ENCODE measurements at places on chromosomes 11 and 22. TPM values are rescaled to one million over a fixed set of nuclear protein-coding genes. Genes with fewer than 3 reads are reported as not detected.

The POU2AF2 gene
- not detected for total RNA-seq

The MUC15 gene
- total RNA-seq = not detected

The SHISAL1 gene
- not detected for total RNA-seq

The MYOD1 gene
- total RNA-seq = not detected

DNA sequence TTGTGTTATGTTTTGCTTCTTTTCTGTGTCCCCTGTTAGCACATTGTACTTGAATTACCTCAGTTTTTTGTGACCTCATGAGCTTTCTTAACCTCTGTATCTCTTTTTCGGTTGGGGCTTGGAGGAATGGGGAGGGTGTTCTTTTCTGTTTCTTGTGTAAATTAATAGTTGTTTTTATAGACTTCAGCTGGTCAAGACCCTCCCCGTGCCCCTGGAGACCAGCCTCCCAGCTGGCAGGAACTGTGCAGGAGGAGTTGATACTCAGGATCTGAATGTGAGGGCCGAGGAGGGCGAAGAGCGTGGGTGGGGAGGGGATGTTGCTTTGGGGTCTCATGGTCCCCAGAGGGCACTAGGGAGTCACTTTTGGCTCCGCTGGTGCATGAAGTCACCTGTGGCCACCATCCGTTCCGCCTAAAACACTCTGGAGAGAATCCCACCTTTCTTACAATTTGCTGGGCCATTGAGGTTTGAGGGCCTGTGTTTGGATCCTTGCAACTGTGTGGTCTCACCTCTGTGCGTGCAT, 44.3 kb upstream of the NNMT start:
- no peak overlapping the region for H3K27ac ChIP-seq
- DNase-seq = no peak
- H3K4me3 ChIP-seq = no peak overlapping the region
- H3K36me3 ChIP-seq = no peaks in the 10 kb centered on the region
- H3K4me1 ChIP-seq = no peaks in the 10 kb centered on the region

DNA sequence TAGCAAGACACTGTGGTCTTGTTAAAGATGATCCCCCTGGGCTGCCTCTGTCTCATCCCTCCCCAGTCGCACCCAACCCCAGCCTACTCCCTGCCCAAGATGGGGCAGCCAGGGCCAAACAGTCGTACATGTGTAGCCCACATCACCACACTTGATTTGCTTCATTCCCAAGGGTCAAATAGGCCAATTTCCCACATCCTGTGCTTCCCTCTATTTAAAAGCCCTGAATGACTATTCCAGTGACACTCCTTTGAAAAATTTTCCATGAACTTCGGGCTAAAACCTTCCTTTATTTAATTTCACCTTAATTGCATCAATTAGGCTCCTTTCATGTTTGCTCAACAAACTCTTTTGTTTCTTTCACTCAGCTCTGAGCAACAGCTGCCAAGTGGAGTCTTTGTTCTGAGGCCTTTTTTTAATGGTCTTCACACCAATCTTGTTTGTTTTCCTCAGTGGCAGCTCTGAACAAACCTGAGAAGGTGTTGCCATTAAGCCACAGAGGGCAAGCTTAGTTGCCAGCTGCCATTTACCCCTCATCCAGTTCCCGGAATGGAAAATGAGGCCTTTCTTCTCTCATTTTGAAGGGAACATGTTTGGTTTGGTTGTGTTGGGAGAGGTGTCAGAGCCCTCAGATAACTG, 126.9 kb downstream of the APIP start:
- H3K27me3 ChIP-seq = peaks cover 25% of the 10 kb centered on the region
- H3K4me3 ChIP-seq = no peak overlapping the region
- H3K27ac ChIP-seq = no peak overlapping the region
- DNase-seq = no peak
- no peaks in the 10 kb centered on the region for H3K36me3 ChIP-seq

DNA sequence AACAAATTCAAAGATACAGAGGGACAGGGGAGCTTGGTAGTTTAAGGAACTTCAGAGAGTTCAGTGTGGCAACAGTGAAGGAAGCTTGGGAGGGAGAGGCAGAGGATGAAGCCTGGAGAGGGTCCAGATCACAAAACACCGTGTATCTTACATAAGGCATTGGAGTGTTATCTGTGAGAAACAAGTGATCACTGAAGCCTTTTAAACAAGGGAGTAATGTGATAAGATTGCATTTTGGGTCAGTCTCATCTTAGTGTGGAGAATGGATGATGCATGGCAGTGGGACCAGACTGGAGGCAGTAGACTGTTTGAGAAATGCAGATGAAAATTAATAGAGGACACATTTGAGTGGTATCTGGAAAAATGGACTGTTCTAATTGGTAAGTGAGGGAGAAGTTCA, 79.4 kb downstream of the EXT2 start:
- no peaks in the 10 kb centered on the region for H3K4me1 ChIP-seq
- no peak overlapping the region for H3K4me3 ChIP-seq
- no peaks in the 10 kb centered on the region for H3K27me3 ChIP-seq
- H3K27ac ChIP-seq = no peak overlapping the region

DNA sequence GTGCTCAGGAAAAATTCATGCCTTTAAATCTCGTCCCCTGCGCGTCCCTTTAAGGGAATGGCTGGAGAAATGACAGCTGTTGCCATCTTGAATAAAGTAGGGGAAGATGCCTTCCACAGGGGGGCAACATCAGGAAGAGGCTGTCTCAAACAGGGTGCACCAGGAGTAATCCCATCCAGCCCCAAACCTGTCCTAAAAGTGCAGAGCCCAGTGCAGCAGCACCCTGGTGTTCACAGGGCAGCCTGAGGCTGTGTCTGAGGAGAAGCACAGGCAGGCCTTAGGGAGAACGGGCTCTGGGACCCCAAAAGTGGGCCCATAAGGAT, 10.8 kb upstream of the C11orf96 start:
- no peak for DNase-seq
- H3K27me3 ChIP-seq = no peaks in the 10 kb centered on the region
- peaks cover 6% of the 10 kb centered on the region for H3K4me1 ChIP-seq
- H3K4me3 ChIP-seq = no peak overlapping the region
- no peak overlapping the region for H3K27ac ChIP-seq
- H3K36me3 ChIP-seq = no peaks in the 10 kb centered on the region

- H3K27ac ChIP-seq = no peak overlapping the region
- DNase-seq = no peak
- no peaks in the 10 kb centered on the region for H3K27me3 ChIP-seq
- H3K36me3 ChIP-seq = peaks cover 8% of the 10 kb centered on the region
- H3K4me1 ChIP-seq = peaks cover 4% of the 10 kb centered on the region
- H3K4me3 ChIP-seq = no peak overlapping the region
These were observed 77.4 kb downstream of the NARS2 start for GRCh38 chr11:78497293-78497692.

- peak; percentile 38 for DNase-seq
- H3K4me1 ChIP-seq = peaks cover 4% of the 10 kb centered on the region
- H3K36me3 ChIP-seq = no peaks in the 10 kb centered on the region
- no peak overlapping the region for H3K27ac ChIP-seq
- H3K4me3 ChIP-seq = peak overlapping the region; percentile 58
These were observed 30.4 kb upstream of the TRIM29 start for GRCh38 chr11:120168108-120168959.

DNA sequence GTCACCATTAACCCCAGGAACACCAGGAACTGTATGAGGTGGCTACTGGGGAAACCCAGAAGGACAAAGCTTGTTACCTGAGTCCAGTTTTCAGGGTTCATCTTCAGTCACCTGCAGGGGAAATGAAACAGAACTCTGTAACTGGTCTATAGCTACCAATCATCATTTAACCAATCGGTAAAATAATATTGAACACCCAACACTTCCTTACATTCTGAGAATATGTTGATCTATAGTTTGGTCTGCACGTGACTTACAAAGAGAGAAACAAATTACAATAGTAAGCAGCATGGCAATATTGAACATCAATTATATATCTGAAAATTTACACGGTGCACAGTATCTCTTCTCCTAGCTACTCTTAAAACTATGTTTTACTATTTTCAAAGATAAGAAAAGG, at the start of gene OR6T1:
Gene OR6T1 (minus strand): TSS at position 101 of the 400 bp plus-strand sequence. CDS start 0 bp downstream, at position 101.
- H3K4me1 ChIP-seq = no peaks in the 10 kb centered on the region
- no peak for DNase-seq
- H3K27me3 ChIP-seq = no peaks in the 10 kb centered on the region
- H3K4me3 ChIP-seq = no peak within 1 kb of the TSS

DNA sequence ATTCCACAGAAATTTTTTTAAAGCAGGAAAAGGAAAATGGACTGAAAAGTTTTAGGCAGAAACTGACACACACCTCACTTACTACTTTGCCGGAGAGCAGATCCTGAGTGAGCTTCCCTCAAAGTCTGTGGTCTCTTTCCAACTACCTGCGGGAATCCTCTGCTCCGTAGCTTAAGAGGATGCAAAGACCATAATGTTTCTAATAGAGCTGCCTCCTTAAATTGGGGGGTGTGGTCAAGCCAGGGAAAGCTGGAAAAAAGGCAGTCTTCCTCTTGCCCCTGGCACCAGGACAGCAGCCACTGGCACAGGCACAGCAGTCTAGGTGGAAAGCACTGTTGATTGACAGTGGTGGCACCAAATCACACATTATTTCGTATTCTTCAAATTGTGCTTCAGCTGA, at the start of gene ETS1:
Gene ETS1 (minus strand): TSS at position 144 of the 400 bp plus-strand sequence. CDS start 14,428 bp downstream, outside the sequence.
- no peak within 1 kb of the TSS for H3K4me3 ChIP-seq
- no peak for DNase-seq
- peaks cover 3% of the 10 kb centered on the region for H3K36me3 ChIP-seq
- H3K27ac ChIP-seq = no peak within 1 kb of the TSS
- H3K4me1 ChIP-seq = peaks cover 3% of the 10 kb centered on the region
- H3K27me3 ChIP-seq = peaks cover 14% of the 10 kb centered on the region

DNA sequence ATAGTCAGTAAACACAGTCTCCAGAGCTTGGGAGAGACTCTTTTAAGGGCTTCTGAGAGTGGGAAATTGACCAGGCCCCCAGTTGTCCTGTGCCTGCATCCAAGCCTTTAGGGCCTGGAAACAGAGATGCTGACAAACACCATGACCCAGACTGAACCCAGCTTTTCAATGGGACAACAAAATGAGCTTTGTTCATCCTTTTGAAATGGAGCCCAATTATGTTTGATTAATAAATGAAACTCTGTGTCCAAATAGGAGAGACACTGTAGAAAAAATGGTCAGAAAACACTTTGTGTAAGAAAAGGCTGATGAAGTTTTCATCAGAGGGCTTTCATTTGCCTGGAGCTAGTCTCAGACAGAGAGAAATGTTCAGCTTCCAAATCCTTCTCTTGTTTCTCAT, 146.0 kb downstream of the RRAS2 start:
- DNase-seq = no peak
- H3K27ac ChIP-seq = no peak overlapping the region
- H3K27me3 ChIP-seq = peaks cover 3% of the 10 kb centered on the region
- H3K4me3 ChIP-seq = no peak overlapping the region
- H3K4me1 ChIP-seq = no peaks in the 10 kb centered on the region

DNA sequence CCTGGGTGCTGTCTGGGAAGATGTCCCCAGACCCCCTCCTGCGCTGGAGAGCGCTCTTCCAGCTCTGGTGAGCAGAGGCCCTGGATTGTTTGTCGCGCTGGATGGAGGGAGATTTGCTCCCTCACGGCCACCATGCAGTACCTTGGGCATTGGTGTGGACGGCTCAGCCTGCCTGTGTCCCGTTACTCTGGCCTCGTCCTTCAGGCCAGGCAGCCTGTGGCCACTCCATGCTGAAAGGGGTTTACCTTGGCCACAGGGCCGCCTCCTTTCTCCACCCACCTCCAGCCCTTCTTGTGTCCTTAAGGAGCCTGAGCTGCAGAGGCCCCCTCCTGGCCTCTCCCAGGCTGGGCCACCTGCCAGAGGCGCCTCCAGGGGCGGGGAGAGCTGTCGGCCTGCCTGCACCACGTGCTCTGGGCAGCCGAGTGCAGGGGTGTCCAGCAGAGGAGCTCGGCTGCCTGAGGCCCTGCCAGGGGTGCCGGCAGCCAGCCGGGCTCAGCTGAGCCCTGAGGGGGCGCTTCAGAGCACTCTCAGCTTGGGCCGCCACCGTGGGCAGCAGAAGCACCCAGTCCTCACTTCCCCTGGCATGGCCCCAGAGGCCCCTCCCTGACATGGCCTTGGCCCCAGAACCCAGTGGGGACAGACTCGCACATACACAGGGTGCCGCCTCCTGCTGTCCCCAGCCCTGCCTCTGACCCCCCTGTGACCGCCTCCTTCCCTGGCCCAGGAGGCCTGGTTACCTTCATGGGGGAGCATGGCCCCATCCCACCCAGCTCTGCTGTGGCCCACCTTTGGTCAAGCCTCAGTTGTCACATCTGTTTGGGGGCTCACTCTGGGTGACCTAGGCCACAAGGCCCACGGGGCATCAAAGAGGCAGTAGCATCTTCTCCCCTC, 3.4 kb downstream of the CCND1 start:
- peaks cover 3% of the 10 kb centered on the region for H3K4me1 ChIP-seq
- no peak overlapping the region for H3K27ac ChIP-seq
- H3K27me3 ChIP-seq = peaks cover 22% of the 10 kb centered on the region
- H3K4me3 ChIP-seq = no peak overlapping the region
- H3K36me3 ChIP-seq = no peaks in the 10 kb centered on the region

DNA sequence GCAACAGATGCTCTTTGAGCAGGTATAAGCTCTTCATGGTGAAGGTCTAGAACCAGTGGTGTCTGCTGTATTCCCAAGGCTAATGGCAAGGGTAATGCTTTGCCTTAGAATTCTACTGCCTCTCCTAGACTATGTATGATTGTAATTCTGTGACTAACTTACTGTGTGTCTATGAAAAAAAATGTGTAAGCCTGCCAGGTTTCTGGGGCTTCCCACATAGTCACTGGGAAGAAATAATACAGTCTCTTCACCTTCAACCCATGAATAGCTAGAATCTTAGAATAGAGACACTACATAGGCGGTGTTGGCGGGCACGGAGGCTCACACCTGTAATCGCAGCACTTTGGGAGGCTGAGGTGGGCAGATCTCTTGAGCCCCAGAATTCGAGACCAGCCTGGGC, 84.1 kb downstream of the C11orf91 start:
- H3K27me3 ChIP-seq = peaks cover 12% of the 10 kb centered on the region
- no peaks in the 10 kb centered on the region for H3K4me1 ChIP-seq
- H3K36me3 ChIP-seq = no peaks in the 10 kb centered on the region
- DNase-seq = no peak

DNA sequence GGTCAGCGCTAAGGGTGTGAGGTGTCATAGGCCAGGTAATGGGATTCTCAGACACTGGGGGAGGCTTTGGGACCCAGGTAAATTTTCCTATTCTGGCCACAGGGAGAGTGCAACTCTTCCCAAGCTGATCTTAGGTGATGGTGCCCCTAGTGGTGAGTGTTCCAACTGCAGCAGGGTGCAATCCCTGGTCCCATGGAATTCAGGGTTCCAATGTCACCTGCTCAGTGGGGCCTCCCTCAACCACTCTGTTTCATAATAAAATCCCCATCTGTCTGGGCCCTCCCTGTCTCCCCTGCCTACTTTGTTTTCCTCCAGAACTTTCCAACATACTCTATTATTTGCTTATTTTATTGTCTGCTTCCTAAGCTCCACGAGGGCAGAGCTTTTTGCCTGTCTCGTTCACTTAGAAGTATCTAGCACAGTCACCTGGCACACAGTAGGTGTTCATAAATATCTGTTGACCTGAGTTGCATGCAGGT, 2.9 kb upstream of the SGSM1 start:
- no peaks in the 10 kb centered on the region for H3K36me3 ChIP-seq
- H3K4me1 ChIP-seq = peaks cover 22% of the 10 kb centered on the region
- peak; percentile 55 for DNase-seq
- H3K27me3 ChIP-seq = peaks cover 15% of the 10 kb centered on the region

- no peaks in the 10 kb centered on the region for H3K27me3 ChIP-seq
- no peak for DNase-seq
- no peaks in the 10 kb centered on the region for H3K36me3 ChIP-seq
- no peaks in the 10 kb centered on the region for H3K4me1 ChIP-seq
- no peak overlapping the region for H3K27ac ChIP-seq
These were observed 218.7 kb downstream of the INSC start for GRCh38 chr11:15333407-15333806.

GRCh38 chr22:46019351-46019750, 42.4 kb upstream of the WNT7B start:
- DNase-seq = no peak
- no peak overlapping the region for H3K4me3 ChIP-seq
- H3K36me3 ChIP-seq = no peaks in the 10 kb centered on the region

Data from activated CD8-positive, alpha-beta memory T cell treated with anti-CD3 and anti-CD28 coated beads, Interleukin-2, amount 10 ng/mL, durations not matched to agents 7 days and 5 days (primary cell).